Activated CD4-positive, alpha-beta T cell treated with anti-CD3 and anti-CD28 coated beads for 36 hours (primary cell): ENCODE measurements at places on chromosomes 1 and 21. TPM values are rescaled to one million over a fixed set of nuclear protein-coding genes. Genes with fewer than 3 reads are reported as not detected.

GRCh38 chr1:153571706-153572105 is 6.1 kb upstream of the S100A2 start:
- DNase-seq: no peak

DNA sequence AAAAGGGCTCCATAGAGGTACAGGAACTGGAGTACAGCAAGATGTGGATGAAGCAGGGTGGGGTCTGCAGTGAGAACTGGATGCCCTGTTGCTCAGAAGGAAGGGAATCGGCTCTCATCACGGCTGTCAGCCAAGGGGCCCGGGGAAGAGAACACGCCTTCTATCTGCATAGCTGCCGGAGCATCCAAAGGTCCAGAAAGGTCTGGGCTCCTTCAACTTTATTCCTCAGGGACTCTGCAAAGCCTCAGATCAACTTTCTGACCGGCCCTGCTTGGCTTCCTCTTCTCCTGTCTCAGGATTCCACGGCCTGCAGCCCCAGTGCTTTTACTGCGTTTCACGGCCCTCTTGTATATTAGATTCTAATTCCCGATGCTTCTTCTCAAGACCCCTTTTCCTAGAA is 34.8 kb downstream of the KRTAP19-8 start:
- DNase-seq: no peak

DNA sequence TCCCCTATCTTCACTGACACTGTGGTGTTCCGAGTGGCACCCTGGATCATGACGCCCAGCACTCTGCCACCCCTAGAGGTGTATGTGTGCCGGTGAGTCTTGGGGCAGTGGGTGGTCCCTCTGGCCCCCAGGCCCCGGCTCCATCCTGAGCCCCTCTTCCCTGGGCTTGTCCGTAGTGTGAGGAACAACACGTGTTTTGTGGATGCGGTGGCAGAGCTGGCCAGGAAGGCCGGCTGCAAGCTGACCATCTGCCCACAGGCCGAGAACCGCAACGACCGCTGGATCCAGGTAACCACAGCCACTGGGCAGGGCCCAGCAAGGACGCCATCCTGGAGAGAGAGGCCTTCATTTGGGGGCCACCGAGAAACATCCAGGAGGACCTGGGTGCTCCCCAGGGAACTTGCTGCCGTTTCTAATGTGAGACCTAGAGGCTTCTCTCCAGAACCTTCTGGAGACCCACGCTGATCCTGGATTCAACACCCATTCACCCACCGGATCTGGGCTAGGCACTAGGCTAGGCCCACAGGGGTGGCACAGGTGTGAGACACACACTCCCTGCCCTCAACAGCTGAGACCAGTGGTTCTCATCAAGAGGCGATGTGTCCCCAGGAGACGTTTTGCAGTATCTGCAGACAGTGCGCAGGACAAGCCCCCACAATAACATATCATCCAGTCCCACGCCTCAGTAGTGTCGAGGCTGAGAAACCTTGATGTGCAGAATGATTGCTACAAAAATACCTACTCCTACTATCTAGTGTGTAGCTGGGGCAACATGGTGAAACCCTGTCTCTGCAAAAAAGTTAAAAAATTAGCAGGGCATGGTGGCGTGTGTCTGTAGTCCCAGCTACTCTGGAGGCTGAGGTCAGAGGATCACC is 22.2 kb downstream of the PADI3 start:
- no peak for DNase-seq

- DNase-seq: no peak
These were observed 6.2 kb downstream of the FH start for GRCh38 chr1:241513378-241513777.

DNA sequence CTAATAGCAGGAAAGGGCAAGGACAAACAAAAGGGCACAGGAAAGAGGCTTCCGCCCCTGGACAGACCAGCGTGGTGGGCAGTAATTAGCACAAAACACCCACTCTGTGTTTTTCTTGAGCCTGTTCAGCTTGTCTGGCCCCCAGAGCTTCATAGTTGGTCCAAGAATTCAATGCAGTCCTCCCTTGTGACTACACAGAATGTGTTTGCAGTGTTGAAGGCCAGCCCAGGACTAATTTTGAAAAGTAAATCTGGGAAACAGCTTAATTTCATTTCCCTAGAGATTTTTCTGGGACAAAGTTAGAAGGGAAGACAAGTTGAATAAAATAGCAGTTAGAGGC is 49.2 kb upstream of the LMO4 start:
- DNase-seq: no peak

- DNase-seq: no peak
These were observed 112.1 kb downstream of the ST6GALNAC3 start for GRCh38 chr1:76186554-76187170.

OR2AK2 gene
- not detected for total RNA-seq

FMO2 gene
- not detected for total RNA-seq

TMEM200B gene
- total RNA-seq: 1.1 TPM

GJC2 gene
- total RNA-seq: 0.64 TPM

NPHS2 gene
- total RNA-seq: not detected

HRNR gene
- not detected for total RNA-seq

LCE3E gene
- total RNA-seq: not detected

TDRD10 gene
- not detected for total RNA-seq
